ENCODE measurements at places on chromosomes 16 and 17. TPM values are rescaled to one million over a fixed set of nuclear protein-coding genes. Genes with fewer than 3 reads are reported as not detected.

DNA sequence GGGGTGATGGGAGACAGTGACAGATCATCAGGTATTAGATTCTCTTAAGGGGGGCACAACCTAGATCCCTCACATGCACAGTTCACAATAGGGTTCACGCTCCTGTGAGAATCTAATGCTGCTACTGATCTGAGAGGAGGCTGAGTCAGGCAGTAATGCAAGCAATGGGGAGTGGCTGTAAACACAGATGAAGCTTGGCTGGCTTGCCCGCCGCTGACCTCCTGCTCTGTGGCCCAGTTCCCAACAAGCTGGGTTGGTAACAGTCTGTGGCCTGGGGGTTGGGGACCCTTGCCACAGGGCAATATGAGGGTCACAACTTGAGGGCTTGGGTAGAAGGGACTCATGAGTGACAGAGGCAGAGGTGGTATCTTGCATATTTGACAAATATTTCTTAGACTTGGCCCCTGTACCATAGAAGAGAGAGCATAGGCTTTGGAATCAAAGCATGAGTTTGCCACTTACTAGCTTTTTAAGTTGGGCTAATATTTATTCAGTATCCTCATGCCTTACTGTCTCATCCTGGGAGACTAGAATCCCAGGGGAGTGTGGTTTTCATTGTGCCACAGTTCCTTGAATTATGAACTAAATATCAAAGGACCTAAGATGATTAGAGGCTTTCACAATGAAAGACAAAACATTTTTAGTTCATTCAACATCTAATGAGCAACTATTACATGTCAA lies 133.4 kb downstream of the SPACA3 start:
- no peak overlapping the region for H3K4me3 ChIP-seq
- H3K36me3 ChIP-seq, result no peaks in the 10 kb centered on the region
- no peak overlapping the region for H3K27ac ChIP-seq

GRCh38 chr16:22255335-22255734 lies 41.9 kb upstream of the POLR3E start:
- peaks cover 38% of the 10 kb centered on the region for H3K36me3 ChIP-seq
- H3K4me1 ChIP-seq, result no peaks in the 10 kb centered on the region
- H3K27me3 ChIP-seq, result no peaks in the 10 kb centered on the region
- DNase-seq, result no peak

DNA sequence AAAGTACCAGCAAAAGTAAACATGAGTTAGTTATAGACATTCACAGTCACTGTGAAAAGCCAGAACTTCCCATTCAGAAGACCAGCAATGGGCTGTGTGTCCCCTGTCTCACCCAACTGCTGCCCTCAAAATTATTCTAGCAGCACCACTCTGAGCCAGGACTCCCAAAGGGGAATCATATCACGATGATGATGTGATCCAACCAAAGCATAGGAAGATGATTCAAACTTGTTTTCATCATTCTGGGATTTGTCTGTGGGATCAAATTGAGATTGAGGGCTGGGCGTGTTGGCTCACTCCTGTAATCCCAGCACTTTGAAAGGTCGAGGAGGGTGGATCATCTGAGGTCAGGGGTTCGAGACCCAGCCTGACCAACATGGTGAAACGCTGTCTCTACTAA lies 6.4 kb upstream of the NAT9 start:
- no peak overlapping the region for H3K4me3 ChIP-seq
- DNase-seq, result no peak
- H3K36me3 ChIP-seq, result peaks cover 6% of the 10 kb centered on the region

DNA sequence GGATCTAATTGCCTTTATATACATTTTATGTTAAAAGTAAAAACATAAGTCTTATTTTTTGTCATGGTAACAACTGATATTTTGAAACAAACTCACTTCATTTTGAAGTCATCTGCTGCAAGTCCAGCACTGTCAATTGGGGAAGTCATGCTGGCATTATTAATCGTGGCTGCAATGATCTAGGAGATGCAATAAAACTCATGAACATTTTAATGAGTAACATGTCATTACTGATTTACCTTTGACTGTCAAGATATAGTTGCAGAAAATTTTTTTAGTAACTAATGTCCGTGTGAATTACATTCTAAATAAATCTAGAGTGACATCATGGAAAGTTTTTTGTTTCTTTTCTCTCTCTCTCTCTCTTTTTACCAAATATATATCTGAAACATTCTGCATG lies 17.3 kb upstream of the KRT24 start:
- H3K27me3 ChIP-seq, result peaks cover 2% of the 10 kb centered on the region
- no peak for DNase-seq
- H3K27ac ChIP-seq, result no peak overlapping the region
- H3K36me3 ChIP-seq, result no peaks in the 10 kb centered on the region

DNA sequence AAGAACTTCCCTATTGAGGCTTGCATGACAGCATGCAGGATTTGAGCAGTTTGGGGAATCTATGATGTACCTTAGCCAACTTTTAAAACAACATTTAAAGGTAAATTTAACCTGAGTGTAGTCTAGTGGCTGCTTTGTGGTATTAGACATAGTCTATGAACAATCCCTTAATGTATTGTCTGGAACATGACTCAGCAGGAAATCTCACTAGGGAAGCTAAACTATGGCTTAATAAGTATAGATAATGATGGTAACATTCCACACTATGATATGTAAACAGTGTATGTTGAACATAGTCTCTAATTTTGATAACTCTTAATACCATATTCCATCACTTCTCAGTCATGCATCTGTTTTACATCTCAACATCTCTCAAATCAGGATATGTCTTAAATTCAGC lies 52.1 kb upstream of the SLC12A3 start:
- peaks cover 2% of the 10 kb centered on the region for H3K36me3 ChIP-seq
- H3K27ac ChIP-seq, result no peak overlapping the region
- no peaks in the 10 kb centered on the region for H3K4me1 ChIP-seq
- H3K27me3 ChIP-seq, result no peaks in the 10 kb centered on the region

Gene SEPTIN1
- 2.4 TPM for polyA plus RNA-seq

Gene IRF8
- 1.0 TPM for polyA plus RNA-seq

Gene CNTNAP1
- 4.3 TPM for polyA plus RNA-seq

Gene TP53TG3F
- not detected for polyA plus RNA-seq
